ENCODE measurements at places on chromosomes 12 and 14. TPM values are rescaled to one million over a fixed set of nuclear protein-coding genes. Genes with fewer than 3 reads are reported as not detected.

DNA sequence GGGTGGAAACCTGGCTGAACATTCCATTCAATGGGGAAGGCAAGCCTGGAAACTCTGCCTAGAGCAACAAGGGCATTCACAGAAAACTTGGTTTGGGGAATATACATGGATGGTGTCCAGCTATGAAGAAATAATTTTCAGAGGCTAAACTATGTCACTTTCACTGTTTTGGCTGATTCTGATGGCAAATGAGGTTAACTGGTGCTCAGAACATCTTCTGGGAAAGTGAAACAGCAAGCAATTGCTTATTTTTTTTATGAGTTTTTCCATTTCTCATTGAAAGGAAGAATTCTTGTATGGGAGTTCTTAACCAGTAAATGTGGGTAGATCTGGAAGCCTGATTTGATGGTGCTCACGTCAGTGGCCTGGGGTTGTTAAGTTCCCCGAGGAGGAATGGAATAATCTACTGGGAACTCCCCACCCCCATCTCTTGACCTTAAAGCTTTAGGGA, 132.8 kb upstream of the BTG1 start:
- H3K36me3 ChIP-seq = no peaks in the 10 kb centered on the region
- no peak for DNase-seq
- no peak overlapping the region for H3K4me3 ChIP-seq
- peak overlapping the region; percentile 45 for H3K27ac ChIP-seq
- H3K27me3 ChIP-seq = no peaks in the 10 kb centered on the region

DNA sequence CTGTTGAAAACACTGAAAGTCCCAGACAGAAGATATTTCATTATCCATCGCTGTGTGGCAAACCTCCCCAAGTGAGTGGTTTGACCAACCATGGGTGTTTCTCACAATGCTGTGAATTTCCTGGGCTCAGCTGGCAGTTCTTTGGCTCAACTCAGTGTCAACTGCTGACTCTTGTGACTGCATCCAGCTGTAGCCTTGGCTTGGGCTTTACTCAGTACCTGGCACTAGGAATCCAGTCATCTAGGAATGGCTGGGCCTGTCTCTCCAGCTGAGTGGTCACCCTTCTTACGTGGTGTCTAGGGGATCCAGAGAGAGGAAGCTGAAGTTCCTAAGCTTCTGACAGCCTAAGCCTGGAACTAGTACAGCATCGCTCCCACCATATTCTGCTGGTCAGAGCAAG, 80.7 kb upstream of the PSMC1 start:
- no peak for DNase-seq
- no peak overlapping the region for H3K4me3 ChIP-seq
- no peak overlapping the region for H3K27ac ChIP-seq
- peaks cover 22% of the 10 kb centered on the region for H3K27me3 ChIP-seq
- no peaks in the 10 kb centered on the region for H3K4me1 ChIP-seq

DNA sequence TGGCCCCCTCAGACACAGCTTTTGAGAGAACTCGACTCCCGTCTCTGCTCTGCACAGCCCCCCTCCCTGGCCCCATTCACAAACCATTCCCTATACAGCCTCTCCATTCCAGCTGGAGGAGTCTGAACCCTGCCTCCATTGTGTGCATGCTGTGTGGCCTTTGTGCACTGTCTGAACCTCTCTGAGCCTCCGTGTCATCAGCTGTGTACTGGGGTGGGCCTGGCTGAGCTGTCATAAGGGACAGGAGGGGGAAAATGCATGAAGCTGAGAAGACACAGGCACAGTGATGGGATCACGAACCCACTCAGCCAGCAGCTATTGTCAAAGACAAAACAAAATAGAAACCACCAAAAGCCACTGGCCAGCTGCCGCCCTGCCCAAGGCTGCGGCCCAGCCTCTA, 130.8 kb downstream of the RFLNA start:
- peaks cover 32% of the 10 kb centered on the region for H3K4me1 ChIP-seq
- H3K27ac ChIP-seq = no peak overlapping the region
- H3K27me3 ChIP-seq = no peaks in the 10 kb centered on the region
- H3K36me3 ChIP-seq = peaks cover 2% of the 10 kb centered on the region
- no peak for DNase-seq
- no peak overlapping the region for H3K4me3 ChIP-seq

DNA sequence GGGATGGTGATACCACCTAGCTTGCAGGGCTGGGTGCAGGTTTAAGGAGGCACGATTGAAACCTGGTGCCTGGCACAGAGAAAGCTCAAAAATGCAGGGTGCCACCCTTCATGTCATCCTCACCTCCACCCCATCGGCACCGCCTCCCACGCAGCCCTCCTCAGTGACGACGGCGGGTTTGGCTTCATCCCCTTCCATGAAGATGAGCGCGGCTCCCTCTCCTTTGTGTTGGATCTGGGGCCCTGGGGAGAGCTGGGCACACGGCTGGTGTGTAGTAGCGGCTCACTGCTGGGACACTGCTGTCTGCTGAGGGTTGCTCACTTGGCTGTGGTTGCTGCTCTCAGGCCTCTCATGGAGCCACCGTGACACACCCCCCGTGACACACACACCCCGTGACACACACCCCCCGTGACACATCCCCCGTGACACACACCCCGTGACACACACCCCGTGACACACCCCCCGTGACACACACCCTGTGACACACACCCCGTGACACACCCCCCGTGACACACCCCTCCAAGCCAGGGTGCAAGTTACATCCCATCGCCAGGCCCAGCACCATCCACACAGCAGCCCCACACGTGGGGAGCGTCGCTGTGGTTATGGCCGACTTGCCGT, 42.9 kb upstream of the FZD10 start:
- H3K4me1 ChIP-seq = no peaks in the 10 kb centered on the region
- H3K36me3 ChIP-seq = no peaks in the 10 kb centered on the region
- DNase-seq = no peak
- H3K4me3 ChIP-seq = no peak overlapping the region
- no peaks in the 10 kb centered on the region for H3K27me3 ChIP-seq

DNA sequence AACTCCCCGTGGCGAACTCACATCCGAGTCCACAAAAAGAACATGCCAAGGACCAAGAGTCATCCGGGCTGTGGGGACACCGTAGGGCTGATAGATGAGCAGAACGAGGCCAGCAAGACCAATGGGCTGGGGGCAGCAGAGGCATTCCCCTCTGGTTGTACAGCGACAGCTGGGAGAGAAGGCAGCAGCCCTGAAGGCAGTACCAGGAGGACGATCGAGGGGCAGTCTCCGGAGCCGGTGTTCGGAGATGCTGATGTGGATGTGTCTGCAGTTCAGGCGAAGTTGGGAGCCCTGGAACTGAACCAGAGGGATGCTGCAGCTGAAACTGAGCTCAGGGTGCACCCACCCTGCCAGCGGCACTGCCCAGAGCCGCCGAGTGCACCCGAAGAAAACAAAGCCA, 50.7 kb downstream of the TBC1D30 start:
- no peaks in the 10 kb centered on the region for H3K36me3 ChIP-seq
- no peak overlapping the region for H3K4me3 ChIP-seq
- no peaks in the 10 kb centered on the region for H3K4me1 ChIP-seq
- H3K27ac ChIP-seq = no peak overlapping the region
- DNase-seq = no peak

DNA sequence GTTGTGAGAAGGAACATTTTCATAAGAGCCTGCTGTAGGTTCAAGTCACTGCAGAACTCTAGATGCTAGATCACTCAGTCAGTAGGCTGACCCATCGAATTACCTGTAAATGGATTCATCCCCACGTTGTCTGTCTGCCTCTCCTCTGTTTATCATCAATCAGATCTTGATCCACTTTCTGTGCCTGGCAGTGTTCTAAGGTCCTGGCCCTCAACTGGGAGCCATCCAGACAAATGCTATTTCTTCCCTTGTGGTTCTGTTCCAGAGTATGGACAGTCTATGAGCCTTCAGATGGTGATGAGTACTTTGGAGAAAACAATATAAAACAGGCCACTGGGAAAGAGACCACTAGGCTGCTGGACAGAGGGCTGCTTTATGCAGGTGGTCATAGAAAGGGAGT, 699.4 kb upstream of the TMEM132C start:
- peaks cover 4% of the 10 kb centered on the region for H3K36me3 ChIP-seq
- no peaks in the 10 kb centered on the region for H3K4me1 ChIP-seq
- no peaks in the 10 kb centered on the region for H3K27me3 ChIP-seq

DNA sequence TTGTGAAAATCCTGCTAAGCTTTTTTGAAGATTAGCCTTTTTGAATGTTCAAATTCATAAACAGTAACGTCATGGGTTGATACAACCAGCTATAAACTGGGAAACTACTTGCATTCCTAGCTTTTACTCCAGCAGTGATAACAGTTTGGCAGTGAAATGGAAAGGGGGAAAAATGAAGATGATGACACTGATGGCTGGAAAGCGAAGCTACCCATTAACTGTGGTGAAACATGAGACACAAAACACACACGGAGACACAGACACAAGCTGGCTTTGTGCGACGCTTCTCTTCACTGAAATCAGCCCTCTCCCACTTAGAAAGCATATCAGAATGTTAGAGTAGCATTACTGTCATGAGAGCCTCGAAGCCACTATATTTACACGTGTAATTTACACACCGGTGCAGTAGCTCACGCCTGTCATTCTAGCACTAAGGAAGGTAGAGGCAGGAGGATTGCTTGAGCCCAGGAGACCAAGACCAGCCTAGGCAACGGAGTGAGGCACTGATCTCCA, 15.7 kb downstream of the VPS37B start:
- peak overlapping the region; percentile 28 for H3K4me3 ChIP-seq
- no peaks in the 10 kb centered on the region for H3K36me3 ChIP-seq
- H3K27me3 ChIP-seq = no peaks in the 10 kb centered on the region
- no peak for DNase-seq

DNA sequence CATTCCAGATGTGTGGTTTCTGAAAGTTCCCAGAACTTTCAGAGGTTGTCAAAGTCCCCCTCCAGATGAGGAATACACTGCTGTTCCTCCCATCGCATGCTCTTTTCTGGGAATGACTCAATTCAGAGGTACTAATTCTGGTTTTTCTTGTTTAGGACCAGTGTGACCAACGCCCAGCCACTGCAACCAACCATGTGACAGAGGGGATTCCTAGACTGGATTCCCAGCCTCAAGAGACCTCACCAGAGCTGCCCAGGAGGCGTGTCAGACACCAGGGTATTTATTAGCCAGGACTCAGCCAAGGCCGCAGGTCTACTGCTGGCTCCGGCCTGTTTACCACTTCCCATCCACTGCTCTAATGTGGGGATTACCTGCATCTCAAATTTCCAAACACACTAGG, 24.2 kb downstream of the TRAFD1 start:
- H3K36me3 ChIP-seq = peaks cover 32% of the 10 kb centered on the region
- H3K4me1 ChIP-seq = peaks cover 5% of the 10 kb centered on the region
- DNase-seq = no peak
- H3K27me3 ChIP-seq = no peaks in the 10 kb centered on the region
- H3K4me3 ChIP-seq = no peak overlapping the region
- H3K27ac ChIP-seq = no peak overlapping the region

GRCh38 chr14:71452539-71452938, 479.7 kb upstream of the RGS6 start:
- H3K27me3 ChIP-seq = no peaks in the 10 kb centered on the region
- peaks cover 9% of the 10 kb centered on the region for H3K4me1 ChIP-seq
- DNase-seq = no peak
- H3K4me3 ChIP-seq = no peak overlapping the region
- no peak overlapping the region for H3K27ac ChIP-seq

- no peak overlapping the region for H3K4me3 ChIP-seq
- no peak for DNase-seq
- no peaks in the 10 kb centered on the region for H3K36me3 ChIP-seq
- H3K27ac ChIP-seq = no peak overlapping the region
These were observed 7.1 kb downstream of the CSRP2 start for GRCh38 chr12:76871742-76872141.

- no peaks in the 10 kb centered on the region for H3K27me3 ChIP-seq
- H3K4me3 ChIP-seq = no peak overlapping the region
- no peaks in the 10 kb centered on the region for H3K4me1 ChIP-seq
- peaks cover 4% of the 10 kb centered on the region for H3K36me3 ChIP-seq
These were observed 352.6 kb downstream of the RAD51B start for GRCh38 chr14:68172216-68172615.

DNA sequence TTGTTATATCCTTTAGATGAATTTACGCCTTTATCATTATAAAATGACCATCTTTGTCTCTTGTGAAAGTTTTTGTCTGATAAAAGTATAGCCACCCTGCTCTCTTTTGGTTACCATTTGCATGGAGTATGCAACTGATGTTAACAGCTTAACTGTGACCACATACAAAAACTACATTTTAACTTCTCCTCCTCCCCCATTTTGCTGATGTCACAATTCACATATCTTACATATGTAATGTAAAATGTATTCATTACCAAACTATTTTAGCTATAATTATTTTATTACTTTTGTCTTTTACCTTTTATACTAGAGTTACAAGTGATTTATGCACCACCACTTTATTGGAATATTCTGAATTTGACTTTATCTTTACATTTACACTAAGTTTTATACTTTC, 184.5 kb upstream of the NPAS3 start:
- no peak overlapping the region for H3K4me3 ChIP-seq
- H3K27ac ChIP-seq = no peak overlapping the region
- H3K4me1 ChIP-seq = no peaks in the 10 kb centered on the region
- H3K36me3 ChIP-seq = peaks cover 6% of the 10 kb centered on the region

DNA sequence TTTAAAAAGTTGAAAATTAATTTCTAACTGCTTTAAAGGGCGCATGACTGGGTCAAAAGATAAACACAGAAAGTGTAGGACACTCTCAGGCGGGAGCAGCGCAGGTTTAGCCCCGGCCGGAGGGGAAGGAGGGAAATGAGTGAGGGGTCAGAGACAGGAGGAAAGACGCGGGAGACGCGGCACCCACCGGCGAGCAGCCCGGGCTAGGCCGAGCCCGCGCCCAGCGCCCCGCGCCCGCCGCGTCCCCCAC, 591 bp downstream of the GXYLT1 start:
- no peaks in the 10 kb centered on the region for H3K27me3 ChIP-seq
- DNase-seq = no peak
- peak overlapping the region; percentile 79 for H3K27ac ChIP-seq
- H3K36me3 ChIP-seq = no peaks in the 10 kb centered on the region

GRCh38 chr12:119292893-119293630, 41.5 kb upstream of the CCDC60 start:
- H3K27ac ChIP-seq = no peak overlapping the region
- no peak overlapping the region for H3K4me3 ChIP-seq
- H3K36me3 ChIP-seq = no peaks in the 10 kb centered on the region

GRCh38 chr14:57687416-57687815, 178.5 kb downstream of the SLC35F4 start:
- H3K27me3 ChIP-seq = no peaks in the 10 kb centered on the region
- DNase-seq = no peak
- H3K4me3 ChIP-seq = no peak overlapping the region
- no peaks in the 10 kb centered on the region for H3K36me3 ChIP-seq

CCDC38 gene
- 0.33 TPM for total RNA-seq

SNRNP35 gene
- 36.9 TPM for total RNA-seq

OR6C4 gene
- not detected for total RNA-seq

KRT77 gene
- not detected for total RNA-seq
